ENCODE measurements at places on chromosomes 5 and 9.

- peak; percentile 35 for DNase-seq
These were observed 43.8 kb upstream of the GOLPH3 start for GRCh38 chr5:32217886-32218396.

- peak; percentile 21 for DNase-seq
These were observed 1152.9 kb upstream of the CDH6 start for GRCh38 chr5:30040488-30041118.

- no peak for DNase-seq
These were observed 6.0 kb downstream of the B4GALT1 start for GRCh38 chr9:33161011-33161588.

DNA sequence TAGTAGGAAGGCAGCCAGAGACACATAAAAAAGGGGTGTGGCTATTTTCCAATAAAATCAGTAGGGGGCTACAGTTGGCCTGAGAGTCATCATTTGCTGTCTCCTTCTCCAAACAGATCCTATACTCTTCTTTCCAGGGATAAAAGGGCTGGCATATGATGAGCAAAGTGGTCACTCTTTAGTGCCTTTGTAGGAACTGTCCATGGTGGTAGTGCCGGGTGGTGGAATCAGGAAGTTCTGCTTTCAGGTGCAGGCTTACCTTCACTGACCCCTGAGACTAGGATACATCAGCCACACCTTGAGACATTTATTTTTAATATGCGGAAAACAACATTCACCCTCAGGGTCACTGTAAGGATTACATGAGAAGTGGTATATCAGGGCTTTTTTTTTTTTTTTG, 80.8 kb downstream of the ASTN2 start:
- peak; percentile 58 for DNase-seq

- DNase-seq, result no peak
These were observed 46.7 kb upstream of the ANXA1 start for GRCh38 chr9:73104921-73105320.

DNA sequence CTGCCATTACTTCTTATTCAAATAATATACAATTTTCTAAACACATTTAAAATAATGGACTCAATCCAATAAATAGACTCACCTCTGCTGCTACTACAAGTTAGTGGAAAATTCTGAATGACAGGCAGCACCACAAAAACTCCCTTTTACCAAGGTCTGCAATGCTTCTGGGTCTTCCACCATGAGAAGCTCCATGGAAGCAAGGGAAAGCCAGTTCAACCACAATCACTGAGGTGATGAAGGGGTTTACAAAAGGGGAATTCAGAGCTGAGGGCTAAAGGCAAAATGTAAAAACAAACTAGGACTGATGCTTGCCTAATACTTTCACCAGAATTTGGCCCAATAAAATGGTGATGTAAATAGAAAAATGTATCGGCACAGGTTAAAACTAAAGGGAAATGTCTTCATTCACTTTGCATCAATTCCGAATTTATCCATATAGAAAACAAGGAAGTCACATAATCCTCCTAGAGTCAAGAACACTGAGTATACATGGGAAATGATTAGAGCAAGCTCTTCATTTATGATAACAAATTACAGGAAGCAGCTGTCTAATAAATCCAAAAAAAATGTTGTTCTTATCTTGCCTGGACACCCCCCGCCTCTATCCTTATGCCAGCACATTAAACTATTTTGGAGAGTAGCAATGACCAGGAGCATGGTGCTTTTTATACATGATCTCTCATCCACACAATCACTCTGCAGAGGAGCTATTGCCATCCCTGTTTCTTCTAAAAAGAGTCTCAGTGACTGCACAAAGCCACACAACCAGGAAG, 66.3 kb upstream of the NFIB start:
- no peak for DNase-seq

DNA sequence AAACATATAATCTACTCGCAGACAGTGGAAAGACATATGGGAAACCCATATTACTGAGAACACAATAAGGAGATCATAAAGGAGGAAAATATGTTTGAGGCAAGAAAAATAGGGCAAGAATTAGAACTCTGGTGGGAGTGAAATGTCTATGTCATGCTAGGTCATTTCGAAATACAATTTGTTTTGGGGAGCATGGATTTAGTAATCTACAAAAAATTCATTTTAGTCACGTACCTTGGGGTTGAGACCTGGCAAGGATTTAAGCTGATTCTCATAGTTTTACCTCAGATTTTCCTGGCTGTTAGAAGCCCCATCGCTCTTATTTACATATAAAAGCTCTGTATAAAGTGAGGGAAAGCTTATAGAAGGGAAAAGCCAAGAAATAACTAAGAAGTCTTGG, 11.5 kb upstream of the CSNK1G3 start:
- DNase-seq, result no peak

GRCh38 chr5:88745093-88745696, 137.8 kb downstream of the MEF2C start:
- DNase-seq, result no peak

DNA sequence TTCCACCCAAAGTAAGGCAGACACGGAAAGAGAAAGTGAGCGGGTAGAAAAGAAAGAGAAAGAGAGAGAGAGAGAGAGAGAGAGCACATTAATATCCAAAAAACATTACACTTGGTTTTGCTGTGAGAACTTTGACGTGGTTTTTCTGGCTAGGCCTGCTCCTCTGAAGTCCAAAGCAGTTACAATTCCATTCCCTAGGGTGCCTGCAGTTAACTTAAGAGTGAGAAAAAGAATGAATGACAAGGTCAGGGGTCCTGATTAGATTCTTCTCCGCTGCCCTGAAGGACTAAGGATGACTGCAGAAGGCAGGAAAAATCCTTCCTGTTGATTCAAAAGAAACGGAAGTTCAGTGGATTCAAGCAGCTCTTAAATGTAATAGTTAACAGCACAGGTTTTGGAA, 589.8 kb downstream of the PRELID2 start:
- no peak for DNase-seq

- DNase-seq, result no peak
These were observed 197.5 kb upstream of the DMRT1 start for GRCh38 chr9:643966-644365.

DNA sequence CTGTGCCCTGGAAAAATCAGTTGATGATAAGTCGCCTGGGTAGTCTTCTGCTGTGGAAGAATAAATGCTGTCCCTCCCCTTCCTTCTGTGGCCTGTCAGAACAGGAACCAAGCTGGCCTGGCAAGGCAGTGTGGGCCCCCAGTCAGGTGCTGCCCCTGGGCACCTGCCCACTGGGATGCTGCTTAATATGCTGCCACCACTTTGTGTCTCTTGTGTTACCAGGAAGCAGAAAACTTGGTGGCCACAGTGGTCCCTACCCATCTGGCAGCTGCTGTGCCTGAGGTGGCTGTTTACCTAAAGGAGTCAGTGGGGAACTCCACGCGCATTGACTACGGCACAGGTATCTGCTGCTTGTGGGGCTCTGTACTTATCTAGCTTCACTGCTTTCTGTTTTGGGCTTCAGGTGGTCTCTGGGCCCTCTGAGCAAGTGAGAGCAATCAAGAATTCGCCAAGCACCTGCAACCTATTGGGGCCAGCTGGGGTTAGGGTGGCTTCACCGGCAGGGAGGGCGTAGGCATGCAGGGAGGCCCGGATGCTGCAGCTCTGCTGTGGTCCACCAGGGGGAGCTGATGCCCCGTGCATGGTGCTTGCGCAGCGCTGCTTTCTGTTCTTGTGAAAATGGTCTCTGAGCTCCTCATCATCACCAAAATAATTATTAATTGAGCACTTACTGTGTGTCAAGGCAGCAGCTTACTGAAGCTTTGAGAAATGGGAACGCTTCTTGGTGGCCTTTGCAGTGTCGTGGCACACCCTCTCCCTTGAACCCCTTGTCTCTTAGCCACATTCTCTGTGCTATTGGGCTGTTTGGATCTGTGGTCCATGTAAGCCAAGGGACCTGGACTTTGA, 20.3 kb downstream of the PTPA start:
- DNase-seq, result peak; percentile 80

- no peak for DNase-seq
These were observed 1860.1 kb upstream of the ACO1 start for GRCh38 chr9:30524311-30524710.

DNA sequence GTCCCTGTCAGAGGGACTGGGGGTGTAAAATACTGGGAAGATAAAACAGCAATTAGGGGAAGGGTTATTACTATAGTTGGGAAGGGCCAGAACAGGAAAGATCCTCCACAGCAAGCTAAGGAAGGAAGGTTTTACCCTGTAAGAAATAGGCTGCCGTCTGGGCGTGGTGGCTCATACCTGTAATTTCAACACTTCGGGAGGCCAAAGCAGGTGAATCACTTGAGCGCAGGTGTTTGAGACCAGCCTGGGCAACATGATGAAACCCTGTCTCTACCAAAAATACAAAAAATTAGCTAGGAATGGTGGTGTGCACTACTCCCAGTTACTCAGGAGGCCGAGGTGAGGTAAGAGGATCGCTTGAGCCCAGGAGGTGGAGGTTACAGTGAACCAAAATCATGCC, 165.1 kb upstream of the TLX3 start:
- DNase-seq, result no peak

DNA sequence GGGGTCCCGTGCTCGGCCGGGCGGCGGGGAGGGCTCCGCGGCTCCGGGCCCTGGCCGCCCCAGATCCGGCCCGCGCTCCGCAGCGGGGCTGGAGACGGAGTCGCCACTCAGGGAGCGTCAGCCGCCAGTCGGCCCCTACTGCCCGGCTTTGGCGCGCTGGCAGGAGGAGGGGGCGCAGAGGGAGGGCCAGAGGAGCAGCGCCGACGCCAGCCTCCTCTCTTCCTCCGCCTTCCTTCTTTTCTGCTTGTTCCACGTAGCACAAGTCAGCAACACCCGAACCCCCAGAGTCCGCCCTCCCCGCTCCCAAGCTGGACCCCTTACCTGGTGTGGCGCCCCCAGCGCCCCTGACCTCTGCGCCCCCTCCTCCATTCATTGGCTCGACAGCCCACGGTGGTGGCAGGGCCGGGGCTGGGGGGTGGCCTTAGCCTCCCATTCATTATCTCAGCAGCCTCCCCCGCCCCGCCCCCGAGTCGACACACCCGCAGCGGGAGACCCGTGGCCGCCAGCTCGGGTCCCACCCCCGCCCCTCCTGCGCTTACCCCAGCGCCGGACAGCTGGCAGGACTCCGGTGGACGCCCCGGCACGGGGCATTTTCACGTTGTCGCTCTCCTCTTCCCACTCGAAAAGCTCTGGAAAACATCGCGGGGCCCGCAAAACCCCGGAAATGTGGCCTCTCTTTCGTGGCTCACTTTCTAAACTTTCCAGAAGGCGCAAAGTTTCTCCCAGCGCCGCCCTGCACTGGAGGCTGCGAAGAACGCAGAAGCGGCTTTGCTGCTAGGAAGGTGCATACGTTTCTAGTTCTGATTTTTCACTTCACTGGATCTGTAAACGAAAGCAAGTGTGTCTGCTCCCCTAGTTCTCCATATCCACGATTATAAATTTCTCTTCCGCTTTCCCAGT, at the start of gene LPAR1:
LPAR1 (minus strand) TSS at position 140 of the 900 bp plus-strand sequence. CDS start 66,353 bp downstream, outside the sequence.
- no peak for DNase-seq

DNA sequence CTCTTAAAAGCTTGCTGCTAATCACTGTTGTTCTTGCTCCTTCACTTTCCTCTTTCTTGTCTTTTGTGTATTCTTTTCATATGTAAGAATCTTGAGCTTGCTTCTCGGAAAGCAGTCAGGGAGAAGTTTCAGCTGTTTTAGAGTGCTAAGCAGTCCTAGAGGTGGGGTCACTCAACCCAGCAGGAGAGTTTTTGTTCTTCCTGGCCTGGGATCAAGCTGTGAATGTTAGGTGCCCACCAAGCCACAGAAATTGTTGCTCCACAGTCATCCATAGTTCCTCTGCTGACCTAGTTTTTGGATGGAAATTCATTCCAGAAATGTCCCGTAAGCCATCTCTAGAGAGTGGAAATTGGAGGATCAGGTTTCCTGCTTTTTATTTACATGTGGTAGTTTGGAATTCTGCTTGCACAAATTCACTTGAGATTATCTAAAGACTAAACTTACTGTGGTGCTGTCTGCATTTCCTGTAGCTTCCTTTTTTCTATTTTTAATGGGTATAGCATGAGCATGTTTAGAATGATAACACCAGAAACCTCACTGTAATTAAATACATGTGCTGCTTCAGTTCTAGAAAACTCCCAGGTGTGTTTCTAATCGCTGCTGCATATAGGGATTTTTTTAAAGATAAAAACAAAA, 108.7 kb downstream of the MAST4 start:
- DNase-seq, result no peak

GRCh38 chr9:119083673-119084072, 285.6 kb downstream of the BRINP1 start:
- DNase-seq, result no peak

DNA sequence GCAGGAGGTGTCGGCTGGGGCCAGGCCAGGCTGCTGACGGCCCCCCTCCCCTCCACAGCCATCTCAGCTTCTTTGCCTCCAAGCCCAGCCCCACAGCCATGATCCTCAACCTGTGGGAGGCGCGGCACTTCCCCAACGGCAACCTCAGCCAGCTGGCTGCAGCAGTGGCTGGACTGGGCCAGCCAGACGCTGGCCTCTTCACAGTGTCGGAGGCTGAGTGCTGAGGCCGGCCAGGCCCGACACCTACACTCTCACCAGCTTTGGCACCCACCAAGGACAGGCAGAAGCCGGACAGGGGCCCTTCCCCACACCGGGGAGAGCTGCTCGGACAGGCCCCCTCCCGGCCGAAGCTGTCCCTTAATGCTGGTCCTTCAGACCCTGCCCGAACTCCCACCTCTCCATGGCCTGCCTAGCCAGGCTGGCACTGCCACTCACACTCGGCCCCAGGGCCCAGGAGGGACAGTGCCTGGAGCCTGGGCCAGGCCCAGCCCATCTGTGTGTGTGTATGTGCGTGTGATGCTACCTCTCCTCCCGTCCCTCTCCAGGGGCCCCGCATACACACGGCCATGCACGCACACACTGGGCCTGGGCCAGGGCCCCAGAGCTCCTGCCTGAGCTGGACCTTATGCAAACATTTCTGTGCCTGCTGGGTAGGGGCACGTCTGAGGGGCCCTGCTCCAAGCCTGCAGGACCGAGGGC, 19.3 kb downstream of the HK3 start:
- no peak for DNase-seq

DNA sequence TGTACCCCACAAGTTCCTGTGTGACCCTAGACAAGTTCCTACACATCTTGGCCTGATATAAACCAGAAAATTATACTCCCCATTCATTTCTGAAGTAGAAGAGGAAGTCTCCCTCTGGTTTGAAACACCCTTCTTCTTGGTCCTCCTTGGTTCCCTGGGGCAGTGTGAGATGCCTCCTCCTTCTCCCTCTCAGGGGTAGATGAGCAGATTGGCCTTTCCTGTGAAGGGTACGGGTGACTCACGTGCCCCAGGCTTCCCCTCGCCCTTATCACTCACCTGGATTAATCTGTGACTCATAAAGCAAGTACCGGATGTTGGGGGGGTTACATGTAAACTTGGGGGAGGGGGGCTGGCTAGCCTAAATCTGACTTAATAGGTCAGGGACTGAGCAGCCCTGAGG, 11.1 kb upstream of the AQP3 start:
- no peak for DNase-seq

Measured in T47D (cell line).